A549 treated with dexamethasone at 1 μM for 4 hours (cell line): ENCODE measurements at places on chromosomes 1 and 21. TPM values are rescaled to one million over a fixed set of nuclear protein-coding genes. Genes with fewer than 3 reads are reported as not detected.

HLX gene
- 3.6 to 6.1 TPM (median 4.6 TPM) in 5 replicates for total RNA-seq

MEGF6 gene
- 3.8 to 10.8 TPM (median 7.4 TPM) in 5 replicates for total RNA-seq

C4BPA gene
- total RNA-seq: 0.58 to 0.91 TPM (median 0.67 TPM) in 5 replicates

RIPPLY3 gene
- 0.40 to 0.60 TPM (median 0.45 TPM) in 5 replicates for total RNA-seq

LCE2A gene
- not detected in 5 replicates for total RNA-seq

IL12RB2 gene
- total RNA-seq: 0.09 to 0.18 TPM (median 0.15 TPM) in 4 of 5 replicates, not detected in the other

SPATA45 gene
- 0.20 to 0.46 TPM (median 0.42 TPM) in 3 of 5 replicates, not detected in the others for total RNA-seq

NFIA gene
- total RNA-seq: 6.5 to 13.1 TPM (median 12.2 TPM) in 5 replicates

UMODL1 gene
- total RNA-seq: not detected in 5 replicates

IL24 gene
- total RNA-seq: 0.25 to 0.50 TPM (median 0.39 TPM) in 5 replicates

E2F2 gene
- total RNA-seq: 2.2 to 3.3 TPM (median 2.9 TPM) in 5 replicates

ACOT11 gene
- 1.8 to 3.1 TPM (median 2.6 TPM) in 5 replicates for total RNA-seq

CSMD2 gene
- 0.02 to 0.03 TPM (median 0.02 TPM) in 3 of 5 replicates, not detected in the others for total RNA-seq
